HFFc6 (cell line): ENCODE measurements at places on chromosomes 2 and 18. TPM values are rescaled to one million over a fixed set of nuclear protein-coding genes. Genes with fewer than 3 reads are reported as not detected.
A peak's percentile ranks its signal among the peaks of the same experiment; 100 is the strongest.

Gene TWIST2
- 123 to 141 TPM (median 136 TPM) in 3 replicates for total RNA-seq

Gene HOXD3
- not detected in 3 replicates for total RNA-seq

Gene COL4A4
- total RNA-seq: 0.02 to 0.03 TPM in 2 of 3 replicates, not detected in the other

Gene ANKRD30B
- total RNA-seq: not detected in 3 replicates

- H3K27ac ChIP-seq: no peak overlapping the region
- no peak overlapping the region for H3K4me3 ChIP-seq
- DNase-seq: no peak
- no peaks in the 10 kb centered on the region for H3K4me1 ChIP-seq
Observed at GRCh38 chr2:236986524-236987330, 99.0 kb upstream of the COPS8 start.

DNA sequence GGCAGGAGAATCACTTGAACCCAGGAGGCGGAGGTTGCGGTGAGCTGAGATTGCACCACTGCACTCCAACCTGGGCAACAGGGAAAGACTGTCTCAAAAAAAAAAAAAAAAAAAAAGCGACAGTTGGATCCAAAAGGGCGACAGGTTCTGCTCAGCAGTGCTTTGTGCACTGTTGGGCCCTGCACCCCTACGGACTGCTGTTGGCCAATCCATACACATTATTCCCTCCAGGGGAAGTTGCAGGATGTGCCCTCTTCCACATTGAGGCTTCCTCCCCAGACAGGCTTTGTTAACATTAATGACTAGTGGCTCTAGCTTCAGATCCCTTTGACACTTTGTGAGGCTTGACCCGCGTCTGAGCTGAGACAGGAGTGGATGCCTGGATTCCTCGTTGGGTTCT, 9.4 kb downstream of the NT5DC4 start:
- H3K27me3 ChIP-seq: no peaks in the 10 kb centered on the region; the same call in 1 of the 2 replicates
- H3K27ac ChIP-seq: no peak overlapping the region
- peaks cover 16% of the 10 kb centered on the region; the same call in 1 of the 2 replicates for H3K4me1 ChIP-seq

DNA sequence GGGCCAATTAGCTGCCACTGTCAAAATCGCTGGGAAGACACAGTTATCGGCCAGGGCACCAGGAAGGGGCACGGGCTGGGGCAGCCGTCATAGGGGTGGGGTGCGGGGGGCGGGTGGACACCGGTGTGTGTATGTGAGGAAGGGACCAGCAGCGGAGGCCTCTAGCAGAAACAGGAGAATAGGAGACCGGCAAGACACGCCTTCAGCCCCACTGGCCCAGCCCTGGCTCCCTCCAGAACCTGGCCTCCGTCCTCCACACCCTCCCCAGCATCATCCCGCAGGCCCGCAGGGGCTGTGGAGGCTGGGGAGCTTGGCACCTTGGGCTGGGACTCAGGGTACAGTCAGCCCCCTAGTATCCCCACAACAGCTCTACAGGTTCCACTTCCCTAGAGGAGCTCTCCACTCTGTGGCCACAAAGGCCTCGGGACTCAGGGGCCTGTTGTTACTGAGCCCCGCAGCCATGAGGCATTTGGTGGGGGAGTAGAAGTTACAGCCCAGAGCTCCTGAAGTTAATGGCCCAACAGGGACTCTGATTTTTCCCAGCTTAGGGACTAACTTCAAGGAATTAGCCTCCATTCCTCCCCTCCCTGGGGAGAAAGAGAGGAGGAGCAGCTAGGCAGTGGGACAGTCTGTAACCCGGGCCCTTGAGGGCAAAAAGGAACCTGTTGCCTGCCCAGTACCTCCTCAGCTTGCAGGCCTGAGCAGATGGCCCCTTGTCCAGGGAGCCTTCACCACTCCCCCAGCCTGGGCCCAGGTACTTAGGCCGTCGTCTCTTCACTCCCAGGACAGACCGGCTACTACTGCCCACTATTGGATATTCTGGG, 19.9 kb downstream of the SH2D6 start:
- peaks cover 2% of the 10 kb centered on the region for H3K27me3 ChIP-seq
- H3K36me3 ChIP-seq: no peaks in the 10 kb centered on the region
- peak overlapping the region; percentile 65 for H3K4me3 ChIP-seq
- H3K27ac ChIP-seq: peak overlapping the region; percentile 82
- DNase-seq: no peak

DNA sequence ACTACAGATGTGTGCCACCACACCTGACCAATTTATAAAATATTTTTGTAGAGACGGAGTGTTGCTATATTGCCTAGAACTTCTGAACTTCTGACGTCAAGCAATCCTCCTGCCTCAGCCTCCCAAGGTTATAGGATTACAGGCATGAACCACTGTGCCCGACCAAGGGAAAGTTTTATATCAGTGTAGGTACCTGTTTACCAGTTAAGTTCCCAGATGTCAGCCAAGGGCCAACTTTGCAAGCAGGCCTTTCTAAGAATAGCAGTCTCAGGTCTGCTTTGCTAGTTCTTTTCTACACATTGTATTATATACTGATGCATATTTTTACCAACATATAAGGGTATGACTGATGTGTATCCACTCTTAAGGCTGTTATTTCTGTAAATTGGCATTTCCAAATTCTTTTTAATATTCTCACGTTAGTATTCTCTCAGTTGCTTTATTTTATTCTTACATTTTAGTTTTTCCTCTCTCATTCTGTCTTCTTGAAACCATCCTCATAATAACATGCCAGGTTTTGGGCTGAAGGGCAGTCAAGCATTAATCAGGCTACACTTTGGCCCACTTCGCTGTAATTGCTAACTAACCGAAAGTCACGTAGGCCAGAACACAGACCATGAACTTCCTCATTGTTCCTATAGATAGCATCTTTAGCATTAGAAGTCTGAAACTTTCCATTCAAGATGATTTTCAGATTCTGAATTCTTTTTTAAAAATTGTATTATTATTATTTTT, 25.0 kb upstream of the CXXC1 start:
- DNase-seq: no peak
- peaks cover 8% of the 10 kb centered on the region for H3K27me3 ChIP-seq
- no peak overlapping the region for H3K27ac ChIP-seq
- H3K36me3 ChIP-seq: no peaks in the 10 kb centered on the region
- peaks cover 12% of the 10 kb centered on the region for H3K4me1 ChIP-seq
- H3K4me3 ChIP-seq: no peak overlapping the region

DNA sequence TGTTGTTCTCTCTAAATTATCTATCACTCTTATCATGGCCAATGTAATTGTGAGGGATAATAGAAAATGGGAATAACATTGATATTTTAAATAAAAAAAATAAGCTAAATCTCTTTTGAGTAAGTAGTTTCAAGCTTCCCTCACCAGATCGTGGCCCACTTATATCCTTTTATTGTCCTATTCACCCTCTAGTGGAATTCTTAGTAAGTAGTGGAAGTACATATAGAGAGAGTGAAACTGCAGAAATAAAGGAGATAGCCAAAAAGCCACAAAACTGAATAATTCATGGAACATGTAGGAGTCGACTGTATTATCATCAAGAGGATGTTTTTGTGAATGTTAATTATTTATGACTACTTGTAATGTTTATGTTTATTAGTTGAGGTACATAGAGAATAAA, 66.1 kb upstream of the DTNA start:
- H3K27ac ChIP-seq: no peak overlapping the region
- DNase-seq: no peak
- peaks cover 7% of the 10 kb centered on the region; the same call in 1 of the 2 replicates for H3K27me3 ChIP-seq
- no peaks in the 10 kb centered on the region for H3K36me3 ChIP-seq
- H3K4me3 ChIP-seq: no peak overlapping the region

DNA sequence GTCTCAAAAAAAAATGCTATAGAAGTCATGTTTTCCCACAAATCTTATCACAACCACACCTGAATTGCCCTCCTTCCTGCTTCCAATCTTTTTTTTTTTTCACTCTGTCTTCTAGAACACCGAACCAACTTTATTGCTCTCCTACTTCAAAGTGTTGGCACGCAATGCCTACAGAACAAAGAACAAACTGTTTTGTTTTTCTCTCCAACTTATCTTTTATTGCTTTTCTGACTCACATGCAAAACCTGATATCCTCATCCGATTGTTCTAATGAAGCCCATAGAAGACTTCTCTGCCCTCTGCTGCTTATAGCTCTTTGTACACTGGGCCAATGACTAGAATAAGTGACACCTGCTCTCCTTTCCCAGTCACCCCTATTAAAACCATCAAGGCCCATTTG, 602.8 kb downstream of the EPHA4 start:
- peaks cover 5% of the 10 kb centered on the region; the same call in 1 of the 2 replicates for H3K36me3 ChIP-seq
- no peak overlapping the region for H3K27ac ChIP-seq
- peak; percentile 1 for DNase-seq
- H3K27me3 ChIP-seq: peaks cover 4% of the 10 kb centered on the region; the same call in 1 of the 2 replicates
- H3K4me3 ChIP-seq: no peak overlapping the region

DNA sequence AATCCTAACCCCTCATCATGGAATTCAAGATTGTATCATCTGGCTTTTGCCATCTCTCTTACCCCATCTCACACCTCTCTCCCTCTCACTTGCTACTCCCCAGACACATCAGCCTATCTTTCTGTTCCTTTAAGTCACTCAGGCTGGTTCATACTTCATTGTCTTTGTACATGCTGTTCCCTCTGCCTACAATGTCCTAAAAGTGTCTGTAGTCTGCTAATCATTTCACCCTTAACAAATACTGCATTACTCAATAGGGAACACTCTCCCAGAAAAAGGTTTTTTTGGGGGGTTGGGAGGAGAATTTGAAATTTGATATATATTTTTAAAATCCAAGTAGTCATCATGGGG, 146.2 kb upstream of the KLF7 start:
- peaks cover 2% of the 10 kb centered on the region for H3K27me3 ChIP-seq
- H3K4me3 ChIP-seq: no peak overlapping the region; the same call in 1 of the 2 replicates
- H3K36me3 ChIP-seq: no peaks in the 10 kb centered on the region
- H3K27ac ChIP-seq: peak overlapping the region; percentile 90
- no peak for DNase-seq

DNA sequence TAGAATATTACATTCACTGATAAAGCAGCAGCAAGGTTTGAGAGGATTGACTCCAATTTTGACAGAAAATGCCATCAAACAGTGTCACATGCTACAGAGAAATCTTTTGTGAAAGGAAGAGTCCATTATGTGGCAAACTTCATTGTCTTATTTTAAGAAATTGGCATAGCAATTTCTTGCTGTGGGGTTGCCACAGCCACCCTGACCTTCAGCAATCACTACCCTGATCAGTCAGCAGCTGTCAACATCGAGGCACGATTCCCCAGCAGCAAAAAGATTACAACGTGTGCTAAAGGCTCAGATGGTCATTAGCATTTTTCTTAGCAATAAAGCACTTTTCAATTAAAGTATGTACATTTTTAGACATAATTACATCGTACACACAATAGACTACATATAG, 74.7 kb downstream of the PRKCE start:
- H3K4me3 ChIP-seq: no peak overlapping the region
- H3K27me3 ChIP-seq: peaks cover 2% of the 10 kb centered on the region; the same call in 1 of the 2 replicates
- no peak for DNase-seq

- DNase-seq: peak; percentile 76
- peaks cover 80% of the 10 kb centered on the region for H3K4me1 ChIP-seq
- no peaks in the 10 kb centered on the region for H3K36me3 ChIP-seq
Observed at GRCh38 chr18:45166836-45167551, 448.3 kb upstream of the SLC14A2 start.

GRCh38 chr2:46461709-46462171, 17.6 kb upstream of the TMEM247 start:
- no peaks in the 10 kb centered on the region; the same call in 1 of the 2 replicates for H3K27me3 ChIP-seq
- H3K36me3 ChIP-seq: no peaks in the 10 kb centered on the region
- H3K27ac ChIP-seq: no peak overlapping the region

DNA sequence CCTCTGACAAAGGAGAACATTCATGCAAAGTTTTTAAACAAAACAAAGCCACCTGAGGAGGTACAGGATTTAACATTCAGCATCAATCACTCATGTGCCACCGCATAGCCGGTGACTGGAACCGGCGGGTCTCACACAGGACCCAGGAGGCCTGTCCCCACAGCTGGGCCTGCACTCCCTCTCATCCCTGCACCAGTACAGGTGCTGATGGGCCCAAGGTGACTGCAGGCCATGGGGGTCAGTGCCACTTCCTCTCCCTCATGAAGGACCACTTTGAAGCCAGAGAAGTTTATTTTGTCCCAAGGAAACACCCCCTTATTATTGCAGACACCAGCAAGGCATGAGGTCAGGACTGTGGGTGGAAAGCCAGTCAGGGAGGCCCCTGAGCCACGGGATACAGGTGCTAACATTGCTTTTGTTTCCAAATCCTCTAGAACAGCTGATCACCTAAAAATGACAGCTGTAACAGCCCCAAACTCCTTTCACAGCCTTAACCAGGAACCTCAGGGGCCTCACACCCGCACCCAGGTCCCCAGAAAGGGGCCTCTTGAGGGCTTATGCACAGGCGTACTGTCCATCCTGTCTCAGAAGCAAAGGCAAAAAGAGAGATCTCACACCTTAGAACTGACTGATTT, 14.0 kb downstream of the PARD6G start:
- H3K4me1 ChIP-seq: no peaks in the 10 kb centered on the region
- no peak for DNase-seq
- no peaks in the 10 kb centered on the region for H3K36me3 ChIP-seq
- peaks cover 24% of the 10 kb centered on the region for H3K27me3 ChIP-seq

- H3K36me3 ChIP-seq: peaks cover 34% of the 10 kb centered on the region
- DNase-seq: no peak
- no peak overlapping the region for H3K27ac ChIP-seq
- H3K27me3 ChIP-seq: no peaks in the 10 kb centered on the region; the same call in 1 of the 2 replicates
Observed at GRCh38 chr2:237724811-237725478, 73.6 kb upstream of the RBM44 start.

GRCh38 chr2:217066510-217067270, 206.8 kb upstream of the TNP1 start:
- H3K27me3 ChIP-seq: no peaks in the 10 kb centered on the region; the same call in 1 of the 2 replicates
- DNase-seq: no peak
- peaks cover 17% of the 10 kb centered on the region for H3K4me1 ChIP-seq
- 0 out of 2 replicates have a peak, but pooled peaks cover 4% of the 10 kb centered on the region for H3K36me3 ChIP-seq

DNA sequence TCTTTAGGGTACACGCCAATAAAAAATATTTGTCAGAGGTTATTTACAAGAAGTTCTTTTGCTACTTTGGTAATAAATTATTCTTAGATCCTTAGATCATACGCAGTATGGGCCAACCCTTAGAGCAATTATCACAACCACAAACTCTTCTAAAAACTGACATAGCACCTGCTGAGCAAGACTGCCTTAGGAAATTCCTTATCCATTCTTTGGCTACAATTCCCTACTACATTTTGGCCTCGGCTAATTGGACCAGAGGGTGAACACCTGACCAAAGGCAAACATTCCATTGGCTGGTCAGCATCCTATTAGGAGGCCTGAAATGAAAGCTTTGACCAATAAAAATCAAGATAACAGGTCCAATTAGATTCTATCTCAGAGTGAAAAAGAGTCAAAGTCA, 147.6 kb upstream of the CCDC68 start:
- H3K36me3 ChIP-seq: no peaks in the 10 kb centered on the region
- no peak for DNase-seq
- peaks cover 11% of the 10 kb centered on the region for H3K27me3 ChIP-seq
- no peak overlapping the region for H3K27ac ChIP-seq

DNA sequence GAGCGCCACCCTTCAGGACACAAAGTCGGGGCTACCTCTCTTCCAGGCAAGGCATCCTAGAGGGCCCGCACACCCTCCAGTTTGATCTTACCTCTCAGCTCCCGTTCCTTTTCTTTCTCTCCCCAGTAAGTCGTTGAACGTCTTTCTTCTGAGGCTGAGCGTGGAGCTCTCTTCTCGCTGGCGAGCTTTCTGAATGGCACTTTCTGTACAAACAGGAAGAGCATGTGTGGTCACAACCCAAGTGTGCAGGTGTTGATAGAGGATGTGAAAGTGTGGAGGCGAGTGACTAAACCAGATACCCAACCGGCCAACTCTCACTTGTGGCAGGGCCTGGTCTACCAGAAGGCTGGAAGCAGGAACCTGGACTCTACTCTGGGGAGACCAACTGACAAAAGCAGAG, at the start of gene AFF3:
TSS of gene AFF3 (minus strand) at position 198 of the 400 bp plus-strand sequence. CDS start 38,136 bp downstream, outside the sequence.
- no peak within 1 kb of the TSS for H3K27ac ChIP-seq
- no peak within 1 kb of the TSS for H3K4me3 ChIP-seq
- no peak for DNase-seq
- no peaks in the 10 kb centered on the region; the same call in 1 of the 2 replicates for H3K4me1 ChIP-seq
- H3K27me3 ChIP-seq: peaks cover 9% of the 10 kb centered on the region
